Breast epithelium (tissue), 4 donors: ENCODE measurements at places on chromosomes 13 and 19. TPM values are rescaled to one million over a fixed set of nuclear protein-coding genes. Genes with fewer than 3 reads are reported as not detected.

GRCh38 chr13:40776681-40777165 lies 5.7 kb upstream of the MRPS31 start:
- no peaks in the 10 kb centered on the region for H3K36me3 ChIP-seq
- no peak for DNase-seq
- H3K27me3 ChIP-seq = no peaks in the 10 kb centered on the region

DNA sequence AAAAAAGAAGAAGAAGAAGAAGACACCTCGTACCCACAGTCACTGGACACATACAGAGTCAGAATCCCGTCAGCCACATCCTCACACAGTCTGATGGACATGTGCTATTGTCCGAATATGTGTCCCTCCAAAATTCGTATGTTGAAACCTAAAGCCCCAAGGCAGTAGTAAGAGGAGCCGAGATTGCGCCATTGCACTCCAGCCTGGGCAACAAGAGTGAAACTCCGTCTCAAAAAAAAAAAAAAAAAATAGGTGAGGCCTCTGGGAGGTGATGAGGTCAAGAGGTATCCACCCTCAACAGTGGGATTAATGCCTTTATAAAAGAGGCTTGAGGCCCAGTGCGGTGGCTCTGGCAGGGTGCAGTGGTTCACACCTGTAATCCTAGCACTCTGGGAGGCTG lies 2.6 kb upstream of the DENND1C start:
- H3K27me3 ChIP-seq = no peaks in the 10 kb centered on the region
- H3K4me1 ChIP-seq = no peaks in the 10 kb centered on the region
- H3K36me3 ChIP-seq = no peaks in the 10 kb centered on the region
- no peak for DNase-seq
- H3K4me3 ChIP-seq = no peak overlapping the region

Gene ANGPTL4
- 186 TPM for total RNA-seq

GRCh38 chr13:35228536-35228935 lies 248.0 kb downstream of the MAB21L1 start:
- DNase-seq = no peak
- H3K27ac ChIP-seq = no peak overlapping the region
- no peaks in the 10 kb centered on the region for H3K36me3 ChIP-seq
- no peaks in the 10 kb centered on the region for H3K4me1 ChIP-seq
- no peaks in the 10 kb centered on the region for H3K27me3 ChIP-seq

Gene C19orf38
- 1.3 TPM for total RNA-seq
